ENCODE measurements at places on chromosomes 7 and 10.

DNA sequence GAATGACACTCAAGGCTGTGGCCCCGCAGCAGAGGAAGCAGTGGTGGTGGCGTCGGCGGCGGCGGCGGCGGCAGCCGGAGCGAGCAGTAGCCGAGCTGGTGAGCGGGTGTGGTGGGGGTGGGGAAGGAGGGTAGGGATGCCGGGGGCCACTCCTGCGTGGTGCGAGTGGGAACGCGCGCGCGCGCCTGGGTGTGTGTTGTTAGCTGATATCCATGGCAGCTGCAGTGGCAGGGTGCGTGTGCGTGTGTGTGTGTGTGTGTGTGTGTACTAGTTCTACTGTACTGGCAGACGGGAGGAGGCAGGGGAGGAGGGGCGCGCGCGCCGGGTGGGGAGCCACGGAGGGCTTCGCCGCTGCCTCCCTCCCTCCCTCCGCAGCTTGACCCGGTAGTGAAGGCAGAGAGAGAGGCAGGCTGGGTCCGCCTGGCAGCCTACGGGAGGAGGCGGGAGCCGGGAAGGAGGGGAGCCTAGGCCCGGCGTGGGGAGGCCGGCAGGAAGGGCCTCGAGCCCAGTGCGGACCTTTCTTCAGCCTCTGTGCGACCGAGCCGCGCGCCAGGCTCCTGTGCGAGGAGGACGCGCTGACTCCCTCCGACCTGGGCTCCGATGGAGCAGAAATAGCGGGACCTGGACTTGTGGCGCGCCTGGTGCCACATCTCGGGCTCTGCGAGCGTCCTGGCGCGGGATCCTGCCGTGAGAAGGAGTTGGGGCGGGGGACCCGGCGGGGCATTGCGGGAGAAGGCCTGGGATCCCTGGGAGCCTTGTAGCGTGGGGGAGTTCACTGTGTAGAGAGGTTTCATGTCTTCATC lies at the start of gene MAGI2:
Gene MAGI2 (minus strand): TSS at position 110 of the 803 bp plus-strand sequence. CDS start 347 bp downstream, outside the sequence.
- DNase-seq = no peak

GRCh38 chr7:130303551-130303950 lies 10.6 kb downstream of the CPA4 start:
- no peak for DNase-seq

GRCh38 chr7:73896454-73896853 lies 35.5 kb downstream of the TMEM270 start:
- DNase-seq = no peak

DNA sequence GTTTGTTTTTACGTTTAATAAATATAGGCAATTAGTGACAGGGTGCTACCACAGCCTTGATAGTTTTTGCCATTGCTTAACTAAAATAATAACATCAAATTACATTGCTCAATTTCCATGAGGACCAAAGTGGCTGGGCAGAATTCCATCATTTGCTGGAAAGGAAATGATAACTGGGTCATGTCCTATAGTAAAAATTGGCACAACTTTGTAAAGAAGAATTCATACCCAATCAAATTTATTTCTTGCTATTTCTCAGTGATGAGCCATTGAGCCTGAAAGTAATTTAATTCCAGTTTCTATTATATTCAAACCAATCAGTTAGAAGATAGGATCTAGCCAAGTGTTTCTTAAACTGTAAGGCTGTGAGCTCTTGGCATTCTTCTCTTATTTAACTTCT lies 102.2 kb upstream of the CTTNBP2 start:
- DNase-seq = no peak

- no peak for DNase-seq
These were observed 453.7 kb upstream of the LRRTM3 start for GRCh38 chr10:66472156-66472555.

DNA sequence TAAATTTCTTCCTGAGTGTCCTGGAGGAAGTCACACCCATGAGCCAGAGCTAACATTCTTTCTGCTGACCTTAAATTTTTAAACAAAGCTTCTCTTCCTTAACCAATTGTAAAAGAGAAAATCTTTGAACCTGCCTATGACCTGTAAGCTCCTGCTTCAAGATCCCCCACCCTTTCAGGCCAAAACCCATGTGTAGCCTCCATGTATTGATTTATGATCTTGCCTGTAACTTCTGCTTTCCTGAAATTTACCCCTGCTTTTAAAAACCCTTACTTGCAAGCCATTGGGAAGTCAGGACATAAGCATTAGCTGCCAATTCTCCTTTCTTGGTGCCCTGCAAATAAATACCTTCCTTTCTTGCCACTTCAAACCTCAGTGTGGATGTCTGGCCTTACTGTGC lies 68.5 kb upstream of the HECTD2 start:
- DNase-seq = no peak

GRCh38 chr10:62736168-62736546 lies 68.4 kb upstream of the ADO start:
- no peak for DNase-seq

DNA sequence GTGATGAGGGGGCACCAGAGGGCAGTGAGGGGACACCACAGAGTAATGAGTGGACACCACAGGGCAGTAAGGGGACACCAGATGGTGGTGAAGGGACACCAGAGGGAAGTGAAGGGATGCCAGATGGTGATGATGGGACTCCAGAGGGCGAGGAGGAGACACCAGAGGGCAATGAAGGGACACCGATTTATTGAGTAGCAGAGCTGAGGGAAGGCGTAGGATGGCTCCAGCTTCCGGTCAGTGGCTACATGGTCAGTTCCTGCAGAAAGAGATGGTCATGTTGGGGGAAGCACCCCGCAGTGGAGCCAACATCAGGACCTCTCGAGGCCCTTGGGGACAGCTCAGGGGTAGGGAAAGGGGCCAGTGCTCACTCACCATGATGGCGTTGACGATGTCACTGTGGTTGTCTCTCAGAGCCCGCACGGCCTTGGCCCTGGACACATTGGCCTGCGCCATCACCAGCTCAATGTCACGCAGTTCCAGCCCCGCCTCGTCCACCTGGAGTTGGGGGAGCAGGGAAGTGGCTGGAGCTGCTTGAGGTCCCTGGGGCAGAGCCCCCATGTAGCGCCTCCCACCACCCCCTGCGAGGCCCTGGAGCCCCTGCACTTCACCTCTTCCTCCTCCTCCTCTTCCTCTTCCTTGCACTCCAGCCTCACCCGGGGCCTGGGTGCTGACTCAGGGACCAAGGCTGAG lies 8.4 kb downstream of the NACAD start:
- no peak for DNase-seq

GRCh38 chr10:34092891-34093290 lies 722.2 kb downstream of the PARD3 start:
- DNase-seq = no peak

- no peak for DNase-seq
These were observed 161.1 kb upstream of the CHST15 start for GRCh38 chr10:124254490-124254889.

DNA sequence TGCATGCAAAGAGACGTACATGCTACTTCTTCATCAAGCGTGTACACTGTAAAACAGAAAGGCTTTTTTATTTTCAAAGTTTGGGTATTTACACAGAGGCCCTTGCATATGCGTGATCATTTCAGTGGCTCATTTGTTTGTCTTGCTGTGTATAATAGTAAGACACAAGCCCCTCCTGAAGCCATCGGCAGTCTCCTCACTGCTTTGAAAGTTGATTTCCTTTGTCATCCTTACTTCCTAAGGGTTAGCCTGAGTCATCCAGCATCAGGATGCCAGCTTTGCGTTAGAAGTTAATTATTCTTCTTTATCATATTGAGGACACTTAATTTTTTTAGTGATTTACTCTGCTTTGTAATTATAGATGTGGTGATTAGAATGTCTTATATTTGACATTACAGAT lies 72.5 kb upstream of the CTBP2 start:
- no peak for DNase-seq

DNA sequence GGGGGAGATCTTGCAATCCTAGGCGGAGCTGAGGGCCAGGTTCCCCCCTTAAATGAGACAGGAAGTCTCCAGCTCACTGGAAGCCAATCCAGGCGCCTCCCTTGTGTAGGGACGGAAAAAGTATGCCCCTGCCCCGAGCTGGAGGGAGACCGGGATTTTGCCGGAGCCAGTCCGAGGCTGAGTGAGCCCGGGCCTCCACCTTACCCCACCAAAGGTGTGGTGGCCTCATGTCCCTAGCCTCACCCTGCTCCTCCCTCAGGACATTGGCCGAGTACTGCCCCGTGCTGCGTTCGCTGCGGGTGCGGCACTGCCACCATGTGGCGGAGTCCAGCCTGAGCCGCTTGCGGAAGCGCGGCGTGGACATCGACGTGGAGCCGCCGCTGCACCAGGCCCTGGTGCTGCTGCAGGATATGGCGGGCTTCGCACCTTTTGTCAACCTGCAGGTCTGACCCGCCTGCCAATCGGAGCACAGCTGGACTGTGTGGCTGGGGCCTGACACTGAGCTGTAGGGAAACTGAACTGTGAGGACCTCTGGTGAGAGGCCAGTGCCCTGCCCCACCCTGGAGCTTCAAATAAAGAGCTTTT lies 2.0 kb downstream of the FBXL15 start:
- DNase-seq = no peak

GRCh38 chr10:88938039-88938438 lies 14.5 kb downstream of the ACTA2 start:
- DNase-seq = no peak

DNA sequence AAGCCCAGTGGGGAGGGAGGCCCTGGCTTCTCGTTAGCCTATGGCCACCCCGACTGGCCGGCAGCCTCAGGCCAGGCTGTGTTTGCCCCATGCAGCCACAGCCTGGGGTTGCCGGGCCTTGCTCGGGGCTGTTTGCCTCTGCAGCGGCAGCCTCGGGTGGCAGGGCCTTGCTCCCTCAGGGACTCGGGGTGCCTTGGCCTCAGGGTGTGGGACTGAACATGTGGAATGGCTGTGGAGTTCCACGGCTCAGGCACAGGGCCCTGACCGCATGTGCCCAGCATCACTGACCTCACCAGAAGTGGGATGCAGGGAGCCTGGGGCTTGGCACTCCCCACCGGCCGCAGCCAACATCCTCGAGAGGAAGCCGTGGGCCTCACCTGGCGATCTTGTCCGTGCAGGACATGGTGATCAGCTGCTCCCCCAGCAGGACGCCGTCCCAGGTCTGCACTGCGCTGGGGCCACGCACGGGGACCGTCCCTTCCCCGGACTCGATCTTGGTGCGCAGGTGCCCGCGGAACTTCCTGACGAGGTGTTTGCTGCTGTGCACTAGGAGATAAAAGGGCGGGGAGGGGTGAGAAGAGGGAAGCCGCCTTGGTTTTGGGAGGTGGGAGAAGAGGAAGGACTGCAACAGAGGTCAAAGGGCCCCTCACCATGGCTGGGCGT lies 160.5 kb downstream of the WDR37 start:
- no peak for DNase-seq

- DNase-seq = no peak
These were observed 493.3 kb upstream of the PODXL start for GRCh38 chr7:132049462-132050304.

DNA sequence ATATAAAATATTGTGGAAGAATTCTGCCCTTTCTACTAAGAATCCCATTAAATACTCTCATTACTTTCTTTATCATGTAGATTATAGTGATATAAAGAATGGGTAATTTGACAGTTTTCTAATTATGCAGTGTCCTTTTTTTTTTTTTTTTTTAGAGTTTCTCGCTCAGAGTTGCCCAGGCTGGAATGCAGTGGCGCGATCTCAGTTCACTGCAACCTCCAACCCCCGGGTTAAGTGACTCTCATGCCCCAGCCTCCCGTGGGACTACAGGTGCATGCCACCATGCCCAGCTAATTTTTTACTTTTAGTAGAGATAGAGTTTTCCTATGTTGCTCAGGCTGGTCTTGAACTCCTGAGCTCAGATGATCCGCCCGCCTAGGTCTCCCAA lies 1143.4 kb upstream of the SORCS1 start:
- DNase-seq = no peak

GRCh38 chr7:144057954-144058353 lies 9.2 kb downstream of the OR2A5 start:
- DNase-seq = no peak

GRCh38 chr7:137801491-137801890 lies 45.3 kb downstream of the DGKI start:
- no peak for DNase-seq

- no peak for DNase-seq
These were observed 5.4 kb upstream of the SUV39H2 start for GRCh38 chr10:14873090-14873760.

DNA sequence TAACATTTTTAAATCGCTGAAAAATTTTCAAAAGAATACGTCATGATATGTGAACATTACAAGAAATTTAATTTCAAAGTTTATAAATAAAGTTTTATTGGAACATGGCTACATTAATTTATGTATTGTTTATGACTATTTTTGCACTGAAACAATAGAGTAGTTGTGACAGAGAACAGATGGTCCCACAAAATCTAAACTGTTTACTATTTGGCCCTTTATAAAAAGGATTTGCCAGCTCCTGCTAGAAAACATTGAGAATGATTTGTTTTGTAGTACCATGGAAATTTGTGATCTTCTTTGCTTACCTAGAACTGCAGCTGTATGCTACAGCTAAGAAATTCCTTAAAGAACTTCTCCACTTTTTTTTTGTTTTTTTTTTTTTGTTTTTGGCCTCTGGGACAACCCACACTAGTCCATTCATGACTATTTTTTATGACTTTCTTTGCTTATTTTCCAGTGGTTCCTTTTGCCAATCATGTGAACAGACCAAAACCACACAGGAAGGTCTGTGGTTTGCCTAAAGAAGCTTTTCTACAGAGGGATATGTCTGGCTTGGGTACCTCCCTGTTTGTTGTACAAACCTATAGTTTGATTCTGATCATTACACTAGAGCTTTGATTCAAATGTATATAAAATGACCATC lies 55.7 kb downstream of the ST7 start:
- no peak for DNase-seq

- no peak for DNase-seq
These were observed 240.7 kb upstream of the CCDC6 start for GRCh38 chr10:60147025-60147424.

GRCh38 chr7:127536394-127536691 lies 49.1 kb downstream of the GCC1 start:
- DNase-seq = no peak

DNA sequence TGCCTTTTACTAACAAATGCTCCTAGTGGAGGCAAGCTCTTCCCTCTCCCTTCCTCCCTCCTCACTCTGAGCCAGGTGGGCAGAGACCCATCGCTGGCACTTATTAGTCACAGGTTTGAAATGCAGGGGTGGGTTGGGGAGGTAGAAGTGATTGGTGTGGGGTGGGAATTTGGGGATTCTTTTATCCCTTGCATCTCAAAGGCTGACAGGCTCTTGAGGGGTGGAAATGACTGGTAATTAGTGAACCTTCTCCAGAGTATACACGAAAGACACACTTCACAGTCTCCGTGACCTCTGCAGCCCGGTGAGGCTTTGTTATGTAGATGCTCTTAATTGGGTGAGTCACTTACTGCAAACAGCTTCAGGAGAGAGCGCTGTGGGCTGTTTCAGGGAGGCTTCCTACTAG lies 13.9 kb upstream of the LRMDA start:
- no peak for DNase-seq

DNA sequence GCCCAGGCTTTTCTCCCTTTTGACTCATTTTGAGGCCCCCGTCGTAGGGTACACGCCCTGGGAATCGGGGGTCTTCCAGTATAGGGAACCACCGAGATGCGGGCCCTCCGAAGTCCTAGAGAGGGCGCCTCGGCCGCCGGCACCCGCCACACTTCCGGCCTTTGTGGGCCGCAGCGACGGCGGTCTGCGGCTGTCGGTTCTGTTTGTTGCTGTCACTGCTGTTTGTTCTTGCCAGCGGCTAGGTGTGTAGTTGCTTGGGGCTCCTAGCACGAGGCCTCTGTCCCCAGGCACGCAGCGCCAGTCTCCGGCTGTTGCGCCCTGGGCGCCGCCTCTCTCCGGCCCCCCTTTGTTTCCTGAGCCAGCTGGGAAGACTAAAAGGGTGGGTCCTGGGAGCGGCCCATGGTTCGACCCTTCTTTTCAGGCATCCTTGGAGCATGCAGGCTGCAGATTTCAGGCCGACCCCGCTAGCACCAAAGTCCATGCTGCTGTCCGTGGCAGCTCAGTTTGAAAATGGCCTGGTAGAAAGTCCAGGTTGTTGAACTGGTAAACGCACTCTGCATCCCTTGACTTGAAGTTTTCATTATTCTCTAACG lies 17.8 kb upstream of the ZKSCAN1 start:
- peak; percentile 52 for DNase-seq
